ENCODE measurements at places on chromosomes 13 and 19. TPM values are rescaled to one million over a fixed set of nuclear protein-coding genes. Genes with fewer than 3 reads are reported as not detected.

DNA sequence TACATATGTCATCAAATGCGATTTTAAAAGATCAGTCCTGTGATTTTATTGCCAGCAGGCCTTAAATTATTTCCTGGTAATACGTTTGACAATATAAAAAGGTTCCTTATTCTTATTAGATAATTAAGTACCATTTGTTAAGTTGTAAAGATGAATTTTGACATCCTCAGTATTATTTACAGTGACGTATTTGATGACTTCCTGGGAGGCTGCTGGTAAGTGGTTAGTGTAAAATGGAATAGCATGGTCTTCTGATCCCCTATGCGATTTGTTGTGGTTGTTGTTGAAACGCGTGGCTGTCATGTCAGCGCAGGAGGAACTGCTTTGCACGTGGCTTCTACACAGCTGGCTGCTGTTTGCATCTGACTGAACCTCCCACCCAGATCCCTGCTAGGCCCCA, 99.7 kb downstream of the DCLK1 start:
- DNase-seq: no peak

DNA sequence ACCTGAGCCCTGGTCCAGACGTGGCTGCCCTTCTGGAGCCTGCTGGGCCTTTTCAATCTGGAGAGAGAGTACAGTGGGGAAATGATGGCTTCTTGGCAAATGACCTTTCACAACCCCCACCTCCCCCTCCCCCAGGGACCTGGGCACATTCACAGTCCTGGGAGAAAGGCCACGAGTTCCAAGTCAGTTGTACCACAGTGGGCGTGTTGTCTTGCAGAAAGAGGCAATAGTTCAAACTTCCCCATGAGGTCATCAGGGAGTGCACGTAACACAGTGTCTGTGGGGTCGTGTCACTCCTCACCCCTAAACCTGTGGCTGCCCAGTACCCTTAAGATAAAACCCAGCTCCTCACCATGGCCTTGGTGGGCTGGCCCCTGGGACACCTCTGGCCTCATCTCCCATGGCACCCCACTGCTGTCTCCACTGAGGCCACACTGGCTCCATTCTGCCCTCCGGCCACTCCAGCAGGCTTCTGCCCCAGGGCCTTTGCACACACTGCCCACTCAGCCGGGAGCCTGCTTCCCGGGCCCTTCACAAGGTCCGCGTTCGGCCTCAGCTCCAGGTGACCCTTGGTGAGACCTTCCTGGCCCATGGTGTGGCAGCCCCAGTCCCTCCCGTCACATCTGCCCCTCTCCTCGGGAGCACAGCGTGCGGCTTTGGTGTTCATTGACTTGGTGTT, 13.3 kb downstream of the PLIN4 start:
- DNase-seq: no peak

GRCh38 chr13:113935001-113935844, 38.7 kb downstream of the C13orf46 start:
- no peak for DNase-seq

DNA sequence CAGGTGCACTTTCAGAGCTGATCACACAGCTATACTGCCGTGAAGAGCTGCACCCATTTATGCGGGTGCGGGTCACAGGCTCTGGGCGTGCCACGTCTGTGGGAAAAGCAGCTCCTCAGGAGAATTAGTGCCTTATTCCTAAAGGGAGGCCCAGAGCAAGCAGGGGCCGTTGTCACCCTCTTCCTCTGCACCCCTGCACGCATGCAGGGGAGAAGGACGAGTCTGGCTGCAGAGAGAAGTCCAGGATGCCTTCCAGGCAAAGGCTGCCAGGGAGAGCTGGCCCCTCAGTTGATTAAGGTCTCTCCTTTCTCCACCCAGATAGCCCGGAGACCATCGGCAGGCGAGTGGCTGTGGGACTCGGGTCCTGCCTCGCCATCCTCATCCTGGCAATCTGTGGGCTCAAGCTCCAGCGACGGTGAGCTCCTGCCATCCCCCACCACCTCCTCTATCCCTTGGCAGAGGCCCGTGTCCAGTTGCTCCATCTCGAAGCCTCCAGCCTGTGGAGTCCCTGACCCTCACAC, 3.1 kb upstream of the FFAR1 start:
- peak; percentile 58 for DNase-seq

DNA sequence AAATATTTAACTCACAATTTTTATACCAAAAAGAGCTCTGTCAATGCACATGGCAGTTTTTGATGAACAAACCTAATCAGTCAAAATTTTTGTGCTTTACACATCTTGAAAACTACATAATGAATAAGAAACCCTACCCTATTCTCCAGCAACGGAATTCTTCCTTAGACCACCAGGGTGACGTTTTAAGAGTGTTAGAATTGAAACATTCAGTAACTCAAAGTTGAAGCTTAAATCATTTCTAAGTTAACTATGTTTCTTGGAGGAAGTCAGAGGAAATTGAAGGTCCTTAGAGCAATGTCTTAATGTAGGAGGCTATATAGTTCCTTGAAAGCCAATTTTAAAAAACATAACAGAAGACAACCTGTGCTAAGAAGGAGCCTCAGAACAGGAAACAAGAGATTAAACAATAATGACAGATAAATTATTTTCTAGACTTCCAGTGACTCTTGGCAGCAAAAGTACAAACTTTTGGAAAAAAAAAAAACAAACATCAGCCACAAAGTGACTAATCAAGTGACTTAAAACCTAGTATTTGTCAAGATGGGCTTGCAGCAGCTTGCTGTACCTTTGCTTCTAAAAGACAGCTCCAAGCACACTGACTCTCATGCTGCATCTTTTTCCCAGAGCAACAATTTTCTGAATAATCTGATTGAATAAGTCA, 6.2 kb downstream of the SPRY2 start:
- no peak for DNase-seq

PLK5 gene
- 0.24 TPM for total RNA-seq

ZNF345 gene
- total RNA-seq: 10.9 TPM

ZNF528 gene
- total RNA-seq: 21.8 TPM

TMEM190 gene
- total RNA-seq: 2.8 TPM

DIAPH3 gene
- total RNA-seq: 8.6 TPM

All from type B pancreatic cell (in vitro differentiated cells).